ENCODE measurements at places on chromosomes 12 and 14.

- no peak for DNase-seq
These were observed 202.2 kb downstream of the TMEM132D start for GRCh38 chr12:129701631-129702101.

DNA sequence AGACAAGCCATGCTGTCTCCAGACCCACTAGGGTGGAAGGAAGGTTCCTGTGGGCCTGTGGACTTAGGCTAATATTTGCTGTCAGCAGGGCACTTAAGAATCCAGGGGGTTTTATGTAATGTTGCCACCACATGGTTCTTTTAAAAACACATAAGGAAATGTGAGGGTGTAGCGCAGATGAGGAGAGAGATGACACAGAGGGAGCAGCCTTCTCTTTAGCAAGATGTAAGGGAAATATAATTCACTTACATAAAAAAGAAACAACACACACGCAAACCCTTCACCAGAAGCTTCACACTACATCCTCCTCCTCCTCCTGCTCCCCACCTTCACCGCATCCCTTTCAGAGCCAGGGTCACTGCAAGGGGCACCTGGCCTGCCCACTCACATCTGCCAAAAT lies 4.9 kb upstream of the PIP4K2C start:
- no peak for DNase-seq

- DNase-seq, result no peak
These were observed 263.8 kb upstream of the DIO2 start for GRCh38 chr14:80475074-80475473.

DNA sequence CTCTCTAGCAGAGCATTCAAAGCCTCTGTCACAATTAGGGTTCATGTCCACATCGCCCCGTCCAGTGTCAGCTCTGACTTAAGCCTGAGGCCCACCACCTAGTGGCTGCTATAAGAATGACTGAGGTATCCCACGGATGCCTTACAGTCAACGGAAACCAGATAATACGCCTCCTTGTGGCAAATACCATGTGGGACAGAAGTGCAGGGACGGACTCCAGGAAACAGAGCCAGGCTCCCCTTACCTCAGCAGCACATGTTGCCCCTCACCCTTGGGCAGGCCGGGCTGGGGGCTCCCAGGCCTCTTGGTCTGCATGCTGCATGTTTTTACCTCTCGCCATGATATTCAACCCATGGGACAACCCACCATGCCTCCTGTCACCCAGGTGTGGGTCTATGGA lies 86.3 kb downstream of the VWF start:
- DNase-seq, result peak; percentile 88

DNA sequence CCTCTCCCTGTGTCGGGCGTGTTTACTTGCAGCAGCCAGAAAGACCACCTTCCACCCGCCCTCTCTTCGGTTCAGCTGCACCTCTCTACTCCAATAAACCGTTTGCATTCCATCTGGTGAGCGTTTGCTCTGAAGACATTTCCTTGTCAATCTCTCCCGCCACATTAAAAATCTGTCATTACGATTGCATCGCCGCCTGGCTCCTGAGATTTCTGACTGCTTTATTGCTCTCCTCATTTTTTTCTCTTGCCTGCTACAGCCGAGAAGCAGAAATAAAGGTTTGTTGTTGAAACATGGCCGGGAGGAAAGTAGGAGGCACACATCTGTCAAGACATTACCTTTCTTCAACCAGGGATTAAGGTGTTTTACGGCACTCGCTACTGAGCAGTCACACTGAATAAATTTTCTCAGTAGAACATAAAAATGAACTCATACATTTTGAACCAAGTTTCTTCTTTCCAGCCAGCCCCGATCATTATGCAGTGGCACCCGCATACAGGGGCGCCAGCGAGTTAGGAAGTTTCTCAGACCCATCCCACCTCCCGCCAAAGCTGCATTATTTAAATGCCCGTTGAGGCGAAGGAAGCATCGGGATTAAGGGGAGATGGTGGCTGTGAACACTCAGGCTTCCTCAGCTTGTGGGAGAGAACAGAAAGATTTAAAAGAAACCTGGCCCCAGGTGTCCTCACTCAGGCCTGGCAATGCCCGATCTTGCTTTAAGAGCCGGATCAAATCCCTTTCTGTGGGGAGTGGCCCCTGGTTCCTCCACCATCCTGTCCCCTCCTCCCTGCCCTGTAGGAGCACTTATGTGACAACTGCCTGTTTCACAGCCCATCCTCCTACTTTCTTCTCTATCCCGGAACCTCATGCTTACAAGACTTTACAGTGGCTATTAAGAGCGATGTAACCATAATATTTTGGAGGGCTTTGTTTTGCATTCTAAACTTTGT lies 1108.9 kb downstream of the BCL11B start:
- DNase-seq, result no peak

- DNase-seq, result no peak
These were observed 1.8 kb upstream of the PHLDA1 start for GRCh38 chr12:76033081-76034011.

DNA sequence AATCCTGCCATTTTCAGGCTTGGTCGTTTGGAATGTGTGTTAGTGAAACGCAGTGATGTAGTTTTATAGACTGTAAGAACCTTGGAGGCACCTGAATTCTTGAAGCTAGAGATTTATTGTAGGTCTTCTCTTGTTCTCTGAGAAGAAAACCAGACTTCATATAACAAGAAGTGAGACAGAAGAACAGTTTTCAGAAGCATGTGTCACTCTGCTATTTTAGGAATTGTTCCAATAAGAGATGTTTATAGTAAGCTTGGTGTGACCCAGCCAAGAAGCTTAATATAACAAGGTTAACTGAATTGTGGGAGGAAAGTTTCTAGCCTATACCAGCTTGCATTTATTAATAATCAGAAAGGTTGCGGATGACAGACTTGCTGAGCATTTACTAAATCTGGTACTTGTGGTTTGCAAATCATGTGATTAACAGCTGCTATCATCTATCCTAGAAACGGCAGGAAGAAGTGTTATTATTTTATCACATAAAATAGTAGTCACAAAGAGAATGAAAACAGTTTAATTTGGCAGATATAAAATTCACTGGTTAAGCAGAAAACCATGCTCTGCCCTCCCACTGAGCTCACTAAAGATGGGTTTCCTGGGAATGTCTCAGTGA lies 49.2 kb upstream of the BCAT1 start:
- DNase-seq, result peak; percentile 31

DNA sequence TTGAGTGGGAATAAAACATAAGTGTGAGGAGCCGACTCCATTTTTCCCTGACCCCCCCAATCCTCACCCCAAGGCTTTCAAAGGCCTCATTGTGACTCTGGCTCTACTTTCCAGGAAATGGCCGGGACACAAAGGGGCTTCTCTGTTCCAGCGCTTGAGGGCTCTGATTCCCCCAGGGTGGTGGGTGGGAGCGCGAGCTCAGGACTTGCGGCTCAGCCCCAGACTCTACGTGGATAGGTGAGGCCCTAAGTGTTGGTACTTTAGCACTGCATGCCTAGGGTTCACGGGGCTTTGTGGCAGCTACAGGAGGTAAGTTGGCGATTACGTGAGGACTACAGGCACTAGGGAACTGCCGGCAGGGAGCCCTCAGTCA lies 553 bp downstream of the CNPY2 start:
- peak; percentile 9 for DNase-seq

All from suppressor macrophage (primary cell).